M059J (cell line): ENCODE measurements at places on chromosomes 1 and 21.

DNA sequence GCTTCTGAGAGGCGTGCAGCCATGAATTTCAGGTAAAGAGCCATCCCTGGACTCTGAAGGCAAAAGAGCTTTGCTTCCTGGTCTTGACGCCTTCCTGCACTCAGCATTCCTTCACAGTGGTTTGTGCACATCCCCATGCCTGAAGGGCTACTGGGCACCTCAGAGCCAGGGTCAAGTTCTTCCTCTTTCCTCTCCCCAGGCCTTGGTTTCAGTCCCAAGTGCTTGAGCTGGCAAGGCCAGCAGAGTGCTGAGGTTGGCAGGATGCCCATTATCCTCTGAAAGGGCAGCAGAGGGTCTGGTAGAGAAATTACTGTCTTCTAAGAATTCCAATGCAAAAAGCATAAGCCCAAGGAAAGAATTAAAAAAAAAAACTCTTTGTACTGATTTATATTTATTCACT lies 1064.9 kb downstream of the TTLL7 start:
- DNase-seq, result peak; percentile 45

DNA sequence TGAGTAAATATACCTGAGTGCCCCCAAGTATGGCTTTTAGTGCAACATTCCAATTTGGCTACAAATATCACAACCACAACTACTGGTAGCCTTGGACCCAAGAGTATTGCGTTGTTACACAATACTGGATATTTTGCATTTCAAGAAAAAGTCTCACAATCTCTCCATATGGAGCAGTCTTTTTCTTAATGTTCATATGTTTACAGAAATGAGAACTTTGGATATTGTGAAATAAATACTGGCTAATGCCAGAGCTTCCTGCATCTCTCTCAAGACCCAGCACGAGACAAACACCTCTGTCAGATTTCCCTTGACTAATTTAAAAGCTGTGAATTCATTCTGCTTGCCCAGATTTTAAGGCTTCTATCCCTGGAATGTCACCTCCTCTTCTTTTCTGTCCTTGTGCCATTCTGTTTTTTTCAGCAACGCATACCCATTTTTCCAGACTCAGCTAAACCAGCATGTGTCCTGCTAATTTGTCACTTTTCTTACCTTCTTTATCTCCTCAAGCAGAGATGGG lies 136.2 kb upstream of the BACE2 start:
- DNase-seq, result no peak

GRCh38 chr21:46206163-46207005 lies 22.1 kb upstream of the SPATC1L start:
- no peak for DNase-seq

- DNase-seq, result no peak
Measured at GRCh38 chr1:160446945-160447600, 46.7 kb downstream of the VANGL2 start.

DNA sequence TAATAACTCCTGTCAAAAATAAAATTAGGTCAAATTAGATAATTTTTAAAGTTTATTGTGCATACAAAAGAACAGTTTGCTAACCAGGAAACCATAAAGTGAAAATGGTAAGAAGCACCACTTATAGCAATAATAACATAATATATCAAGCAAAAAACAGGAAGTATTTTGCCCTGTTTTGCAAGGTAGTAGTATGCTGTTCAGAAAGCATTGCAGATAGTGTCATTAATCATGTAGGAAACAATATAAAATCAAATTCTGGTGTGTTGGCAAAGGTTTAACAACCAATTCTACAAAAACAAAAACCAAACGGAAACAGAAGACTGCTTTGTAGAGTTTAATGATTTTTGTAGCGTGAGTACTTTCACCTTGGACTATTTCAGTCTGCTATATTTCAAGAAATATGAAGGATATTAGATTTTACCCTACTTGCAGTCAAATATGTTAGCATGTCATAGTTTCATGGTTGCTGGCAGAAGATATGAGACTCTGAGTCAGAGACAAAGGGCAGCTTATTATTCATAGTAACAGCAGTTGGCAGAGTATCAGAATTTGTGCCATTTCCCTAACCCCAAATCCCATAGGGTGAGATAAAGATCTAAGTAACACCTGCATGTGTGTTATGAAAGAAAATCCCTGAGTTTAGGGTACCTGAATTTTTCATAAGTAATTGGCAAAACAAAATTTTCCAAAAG lies 729.0 kb upstream of the BRINP3 start:
- no peak for DNase-seq

DNA sequence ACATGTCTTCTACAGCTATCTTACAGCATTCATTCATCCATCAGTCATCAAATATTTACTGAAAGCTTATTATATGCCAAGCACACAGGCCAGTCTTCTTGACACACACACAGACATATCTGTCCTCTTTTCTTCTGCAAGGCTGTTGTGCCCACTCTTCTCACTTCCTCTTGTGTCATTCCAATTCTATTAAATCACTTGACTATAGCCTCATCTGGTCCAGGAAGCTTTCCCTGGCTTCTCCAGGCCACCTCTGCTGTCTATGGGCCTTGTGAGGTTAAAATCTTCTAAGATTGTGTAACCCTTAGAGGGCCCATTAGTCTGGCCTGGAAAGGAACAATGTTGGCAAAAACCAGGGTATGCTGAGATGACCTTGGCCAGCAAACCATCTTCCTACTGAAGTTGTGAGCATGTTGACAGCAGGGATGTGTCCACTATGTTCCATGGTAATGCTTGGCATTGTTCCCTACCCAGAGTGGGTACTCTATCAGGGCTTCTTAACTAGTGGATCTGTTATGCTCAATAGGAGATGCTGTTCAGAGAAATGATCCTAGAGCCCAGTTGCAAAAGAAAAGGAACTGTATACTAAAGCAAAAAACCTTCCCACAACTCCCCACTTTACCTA lies 5.3 kb downstream of the TRAF3IP3 start:
- peak; percentile 5 for DNase-seq

- DNase-seq, result no peak
Measured at GRCh38 chr21:44778094-44778493, 23.5 kb downstream of the UBE2G2 start.

DNA sequence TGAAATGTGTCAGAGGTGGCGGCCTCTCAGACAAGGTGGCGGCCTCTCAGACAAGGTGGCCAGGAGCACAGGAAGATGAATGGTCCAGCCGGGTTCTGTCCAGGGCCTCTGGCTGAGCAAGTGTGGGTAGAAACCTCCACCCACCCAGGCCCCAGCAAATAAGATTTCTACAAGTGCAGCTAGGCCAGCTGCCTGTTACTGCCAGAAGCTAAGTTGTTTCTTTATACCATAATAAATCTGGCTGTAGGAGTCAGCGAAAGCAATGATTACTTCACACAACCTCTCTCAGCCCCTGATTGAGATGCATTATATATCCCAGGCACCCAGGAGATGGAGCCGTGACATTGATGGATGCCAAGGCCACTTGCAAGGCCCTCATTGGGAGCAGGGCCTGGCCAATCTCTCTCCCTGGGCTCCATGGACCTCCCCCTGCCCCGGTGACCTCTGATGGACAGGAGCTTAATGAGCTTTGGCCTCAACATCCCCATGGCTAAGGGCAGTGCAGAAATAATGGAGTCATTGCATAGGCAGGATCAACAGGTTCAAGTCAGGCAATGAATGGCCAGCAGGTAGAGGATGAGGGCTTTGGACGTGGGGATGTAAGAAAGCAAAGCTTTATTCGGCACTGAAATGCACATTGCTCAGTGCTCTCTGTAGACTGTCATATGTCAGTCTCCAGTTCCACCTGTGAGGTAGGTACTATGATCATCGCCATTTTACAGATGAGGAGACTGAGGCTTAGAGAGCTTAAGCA lies 92.9 kb downstream of the PTPRU start:
- DNase-seq, result no peak

DNA sequence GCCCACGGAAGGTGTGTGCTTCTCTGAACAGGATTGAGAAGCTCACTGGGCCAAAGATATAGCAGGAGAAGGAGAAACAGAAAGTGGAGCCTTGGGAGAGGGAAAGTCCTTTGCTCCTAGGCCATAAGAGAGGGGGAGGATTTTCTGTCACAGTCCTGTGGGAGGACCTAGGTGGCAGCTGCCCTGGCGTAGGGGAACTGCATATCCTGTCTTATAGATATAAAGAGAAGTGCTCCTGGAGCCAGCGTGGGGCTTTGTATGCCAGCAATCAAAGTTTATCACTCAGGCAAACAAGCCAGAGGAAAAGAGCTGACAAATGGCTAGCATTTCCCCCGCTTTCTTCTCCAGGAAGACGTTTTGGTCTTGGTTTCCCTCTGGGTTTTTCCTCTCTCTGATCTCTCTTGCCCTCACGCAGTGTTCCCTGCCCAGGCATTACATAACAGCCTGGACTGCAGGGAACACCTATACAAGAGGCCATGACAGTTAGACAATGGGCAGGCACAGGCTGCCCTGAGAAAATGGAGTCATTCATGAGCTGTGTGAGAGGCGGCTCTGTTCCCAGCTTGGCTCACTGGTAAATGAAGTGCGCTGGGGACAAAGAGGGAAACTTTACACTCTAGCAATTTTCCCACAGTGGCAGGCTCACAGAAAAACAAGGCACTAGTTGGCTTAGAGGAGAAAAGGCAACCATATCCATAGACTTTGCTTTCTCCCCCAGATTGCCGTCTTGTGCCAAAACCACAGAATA lies 52.5 kb upstream of the ZNF648 start:
- DNase-seq, result peak; percentile 9

GRCh38 chr1:219381396-219381795 lies 207.7 kb downstream of the LYPLAL1 start:
- no peak for DNase-seq

- peak; percentile 94 for DNase-seq
Measured at GRCh38 chr1:162349635-162350330, 26.9 kb downstream of the SPATA46 start.

- no peak for DNase-seq
Measured at GRCh38 chr1:72326494-72326893, 44.2 kb upstream of the NEGR1 start.

- no peak for DNase-seq
Measured at GRCh38 chr21:36700295-36700970, 1.5 kb downstream of the SIM2 start.

DNA sequence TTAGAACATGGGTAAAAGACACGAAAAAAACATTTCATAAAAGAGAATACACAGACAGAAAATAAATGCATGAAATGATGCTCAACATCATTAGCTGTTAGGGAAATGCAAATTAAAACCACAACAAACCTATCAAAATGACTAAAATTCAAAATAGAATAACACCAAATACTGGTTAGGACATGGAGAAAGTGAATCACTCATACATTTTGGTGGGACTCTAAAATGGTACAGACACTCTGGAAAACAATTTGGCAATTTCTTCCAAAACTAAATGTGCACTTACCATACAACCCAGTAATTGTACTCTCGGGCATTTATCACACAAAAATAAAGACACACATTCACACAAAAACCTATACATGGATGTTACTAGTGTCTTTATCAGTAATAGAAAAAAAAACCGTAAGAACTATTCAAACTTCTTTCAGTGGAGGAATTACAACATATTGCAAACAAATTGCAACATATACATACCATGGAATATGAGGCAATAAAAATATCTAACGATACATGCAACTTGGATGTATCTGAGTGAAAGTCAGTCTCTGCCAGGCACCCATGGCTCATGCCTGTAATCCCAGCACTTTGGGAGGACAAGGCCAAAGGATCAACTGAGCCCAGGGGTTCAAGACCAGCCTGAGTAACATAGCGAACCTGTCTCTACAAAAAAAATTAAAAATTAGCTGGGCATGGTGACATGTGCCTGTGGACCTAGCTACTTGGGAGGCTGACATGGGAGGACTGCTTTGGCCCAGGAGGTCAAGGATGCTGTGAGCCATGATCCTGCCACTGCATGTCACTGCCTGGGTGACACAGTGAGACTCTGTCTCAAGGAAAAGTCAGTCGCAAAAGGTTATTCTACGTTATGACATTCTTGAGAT lies 19.6 kb downstream of the HSF2BP start:
- DNase-seq, result no peak

DNA sequence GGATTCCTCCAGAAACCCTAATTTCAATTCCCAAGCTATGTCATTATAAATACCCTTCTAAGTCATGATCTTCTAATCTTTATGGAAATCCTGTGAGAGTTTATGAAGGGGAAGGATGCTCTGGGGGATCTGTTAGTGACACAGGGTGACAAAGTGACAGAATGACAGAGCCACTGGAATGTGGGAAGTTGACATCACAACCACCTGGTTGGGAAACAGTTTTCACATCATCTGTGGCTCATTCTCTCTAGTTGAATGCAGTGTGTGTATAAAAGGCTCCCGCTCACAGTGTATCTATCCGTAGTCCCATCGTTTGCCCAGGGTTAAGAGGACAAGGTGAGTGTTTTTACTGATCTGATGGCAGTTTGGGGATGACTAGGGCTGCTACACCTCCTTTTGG lies at the start of gene LCE7A:
Gene LCE7A (plus strand): TSS at position 301 of the 400 bp plus-strand sequence. CDS start 702 bp downstream, outside the sequence.
- DNase-seq, result no peak

DNA sequence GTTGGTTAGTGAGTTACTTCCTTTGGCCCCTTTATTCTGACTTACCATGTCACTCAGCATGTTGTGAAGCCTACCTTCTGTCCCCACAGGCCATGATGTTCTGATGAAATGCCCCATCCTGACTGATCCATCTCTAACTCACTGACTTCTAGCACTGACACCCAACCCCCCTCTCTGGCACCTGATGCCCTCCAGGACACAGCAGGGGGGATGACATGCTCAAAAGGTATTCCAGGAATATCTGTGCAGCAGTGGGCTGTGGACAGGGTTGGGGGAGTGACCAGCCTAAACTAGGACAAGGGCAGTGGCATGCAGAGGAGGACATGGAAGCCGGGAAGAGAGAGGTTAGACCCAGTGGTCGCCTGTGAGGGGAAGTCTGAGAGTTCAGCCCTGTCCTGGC lies 25.5 kb downstream of the SYT2 start:
- peak; percentile 30 for DNase-seq

- DNase-seq, result no peak
Measured at GRCh38 chr1:71364236-71364635, 283.4 kb upstream of the ZRANB2 start.

DNA sequence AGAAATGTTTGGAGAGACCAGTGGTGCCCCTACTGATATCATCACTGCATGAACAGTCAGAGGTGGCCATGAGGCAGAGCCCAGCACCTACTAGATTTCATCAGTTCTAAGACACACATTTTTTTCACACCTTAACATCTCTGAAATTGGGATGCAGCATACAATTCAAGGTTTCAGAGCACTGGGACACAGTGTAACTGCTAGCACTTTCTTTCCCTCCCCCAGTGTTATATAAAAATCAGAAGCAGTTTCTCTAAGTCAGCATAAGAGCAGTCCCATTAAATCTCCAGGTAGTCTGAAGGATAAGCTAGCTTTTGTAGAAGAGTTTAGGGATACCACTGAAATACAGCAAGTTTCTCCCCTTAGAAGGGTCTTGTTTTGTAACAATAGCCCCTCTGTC lies 10.0 kb upstream of the ANGPTL7 start:
- DNase-seq, result no peak

DNA sequence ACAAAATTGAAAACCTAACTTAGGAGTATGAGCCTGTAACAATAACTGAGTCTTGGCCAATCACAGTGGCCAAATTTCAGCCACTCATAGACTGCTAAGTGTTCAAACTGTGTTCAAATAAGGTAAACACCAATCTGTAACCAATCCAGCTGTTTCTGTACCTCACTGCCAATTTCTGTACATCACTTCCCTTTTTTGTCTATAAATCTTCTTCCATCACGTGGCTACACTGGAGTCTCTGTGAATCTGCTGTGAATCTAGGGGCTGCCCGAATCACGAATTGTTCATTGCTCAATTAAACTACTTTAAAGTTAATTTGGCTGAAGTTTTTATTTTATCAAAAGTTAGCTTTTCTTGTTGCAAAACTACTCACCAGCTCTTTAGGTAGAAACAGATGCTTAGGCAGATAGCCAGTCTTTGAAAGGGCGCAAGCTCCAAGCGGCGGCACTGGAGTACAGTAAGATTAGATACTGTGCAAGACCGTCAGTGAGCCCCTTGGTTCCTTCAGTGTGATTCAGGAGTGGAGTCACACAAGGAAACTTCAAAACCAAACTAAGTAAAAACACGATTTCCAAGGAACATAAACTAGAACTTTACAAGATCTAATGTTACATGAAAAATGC lies 43.2 kb upstream of the ADGRL2 start:
- DNase-seq, result no peak
